ENCODE measurements at places on chromosomes 5 and 9.

DNA sequence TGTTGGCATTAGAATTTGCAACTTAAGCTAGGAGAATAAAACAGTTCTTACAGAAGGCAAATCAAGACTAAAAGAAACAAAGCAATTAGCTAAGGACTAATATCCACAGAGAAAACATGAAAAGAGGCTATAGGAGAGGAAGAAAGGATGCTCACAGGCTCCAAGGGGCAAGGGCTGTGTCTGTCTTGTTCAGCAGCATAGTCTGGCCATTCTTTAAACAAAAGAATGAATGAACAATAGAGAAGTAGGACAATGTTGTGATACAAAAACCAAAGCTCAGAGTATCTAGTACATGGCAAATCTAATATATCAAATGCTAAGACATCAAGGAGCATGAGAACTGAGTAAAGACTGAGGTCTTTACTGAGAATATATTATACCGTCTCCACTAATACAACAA lies 39.5 kb downstream of the PLPP1 start:
- no peak for DNase-seq

DNA sequence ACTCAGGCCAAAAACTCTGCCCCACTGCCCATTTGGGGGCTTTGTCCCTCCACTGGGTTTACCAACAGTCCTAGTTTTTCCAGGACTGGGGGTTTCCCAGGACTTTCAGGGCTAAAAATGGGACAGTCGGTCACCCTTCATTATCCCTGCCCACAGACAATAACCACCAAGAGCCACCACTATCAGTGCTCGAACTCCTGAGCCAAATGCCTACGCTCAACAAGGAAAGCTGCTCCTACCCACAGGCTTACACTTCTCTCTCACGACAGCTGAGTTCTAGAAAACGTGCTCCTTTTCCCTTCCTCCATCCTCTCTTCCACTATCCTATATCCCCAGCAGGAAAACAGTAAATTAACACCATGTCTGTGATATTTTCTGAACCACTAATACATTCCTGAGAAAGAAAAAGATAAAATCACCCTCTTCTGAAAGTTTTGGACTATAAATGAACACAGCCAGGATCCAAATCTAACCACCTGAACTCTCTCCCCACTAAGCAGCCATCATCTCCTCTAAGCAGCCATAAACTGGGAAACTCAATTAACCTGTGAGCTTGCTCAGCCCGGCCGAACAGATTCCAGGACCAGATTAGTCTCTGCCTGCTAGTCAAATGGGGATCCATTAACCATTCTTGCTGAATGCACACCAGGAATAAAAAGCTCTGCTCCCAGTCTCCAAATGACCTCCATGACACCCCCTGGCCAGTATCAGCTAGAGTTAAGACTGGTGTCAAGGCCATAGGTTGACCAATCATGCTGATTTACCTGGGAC lies 41.8 kb downstream of the KLHL3 start:
- DNase-seq: no peak

DNA sequence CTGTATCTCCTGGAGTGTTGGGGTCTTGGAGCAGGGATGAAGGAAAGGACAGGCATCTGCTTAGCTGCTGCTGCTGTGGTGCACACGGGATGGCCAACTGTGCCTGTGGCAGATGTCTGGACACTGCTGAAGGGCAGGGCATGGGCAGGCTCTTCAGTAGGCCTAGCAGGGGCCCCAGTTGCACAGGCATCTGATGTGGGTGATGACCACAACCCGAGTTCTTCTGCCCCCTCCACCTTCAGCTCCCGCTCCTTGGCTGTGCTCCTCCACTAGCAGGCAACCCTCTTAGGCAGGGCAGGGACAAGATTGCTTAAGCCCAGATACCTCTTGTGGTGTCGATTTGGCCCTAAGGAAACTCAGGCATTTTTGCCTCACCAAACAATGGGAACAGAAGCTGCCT lies 9.0 kb upstream of the MEGF10 start:
- no peak for DNase-seq

GRCh38 chr5:168286386-168286785 lies 5.1 kb upstream of the WWC1 start:
- DNase-seq: no peak

- DNase-seq: no peak
Observed at GRCh38 chr9:72154468-72155285, 5.4 kb downstream of the GDA start.

DNA sequence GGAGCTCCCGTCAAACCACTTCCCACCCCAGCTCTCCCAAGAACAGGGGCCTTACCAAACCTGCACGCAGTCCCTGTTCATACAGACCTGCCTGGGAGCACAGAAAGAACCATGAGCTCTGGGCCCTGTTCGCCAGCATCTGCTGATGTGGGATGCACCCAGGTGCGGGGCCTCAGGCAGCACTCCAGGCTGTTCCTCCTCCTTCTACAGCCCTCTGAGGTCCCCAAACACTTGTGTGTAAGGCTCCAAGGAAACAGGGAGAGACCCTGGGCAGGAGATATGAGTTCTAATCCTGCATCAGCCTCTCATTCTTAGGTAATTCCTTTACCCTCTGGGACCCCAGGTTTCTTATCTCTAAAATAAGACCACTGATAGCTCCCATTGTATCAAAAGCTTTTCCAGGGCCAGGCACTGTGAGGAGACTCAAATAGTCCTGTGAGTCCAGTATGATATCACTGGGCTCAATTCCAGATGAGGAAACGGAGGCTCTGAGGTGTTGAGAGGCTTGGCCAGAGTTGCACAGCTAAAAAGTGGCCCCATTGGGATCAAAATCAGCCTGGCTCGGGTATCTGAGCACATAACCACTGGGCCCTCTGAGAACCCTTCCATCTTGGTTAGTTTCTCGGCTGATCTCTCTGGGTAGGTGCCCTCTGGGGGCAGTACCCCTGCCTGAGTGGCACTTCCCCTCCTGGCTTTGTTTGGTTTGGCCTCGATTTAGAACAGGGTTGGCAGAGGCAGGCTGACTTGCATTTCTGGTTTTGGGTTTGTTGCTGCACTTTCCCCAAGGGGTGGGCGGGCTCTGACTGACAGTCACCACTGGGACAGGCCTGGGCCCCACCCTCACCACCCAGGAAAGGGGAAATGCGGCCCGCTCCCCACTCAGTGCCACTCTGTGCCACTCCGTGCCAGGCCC lies 116.8 kb downstream of the RGS3 start:
- no peak for DNase-seq

GRCh38 chr9:37432020-37432419 lies 9.5 kb downstream of the GRHPR start:
- DNase-seq: no peak

- DNase-seq: no peak
Observed at GRCh38 chr5:83357621-83358231, 113.8 kb upstream of the VCAN start.

- DNase-seq: no peak
Observed at GRCh38 chr9:92738661-92739081, 26.0 kb downstream of the BICD2 start.

GRCh38 chr9:99807276-99807852 lies 14.3 kb upstream of the NR4A3 start:
- DNase-seq: no peak

DNA sequence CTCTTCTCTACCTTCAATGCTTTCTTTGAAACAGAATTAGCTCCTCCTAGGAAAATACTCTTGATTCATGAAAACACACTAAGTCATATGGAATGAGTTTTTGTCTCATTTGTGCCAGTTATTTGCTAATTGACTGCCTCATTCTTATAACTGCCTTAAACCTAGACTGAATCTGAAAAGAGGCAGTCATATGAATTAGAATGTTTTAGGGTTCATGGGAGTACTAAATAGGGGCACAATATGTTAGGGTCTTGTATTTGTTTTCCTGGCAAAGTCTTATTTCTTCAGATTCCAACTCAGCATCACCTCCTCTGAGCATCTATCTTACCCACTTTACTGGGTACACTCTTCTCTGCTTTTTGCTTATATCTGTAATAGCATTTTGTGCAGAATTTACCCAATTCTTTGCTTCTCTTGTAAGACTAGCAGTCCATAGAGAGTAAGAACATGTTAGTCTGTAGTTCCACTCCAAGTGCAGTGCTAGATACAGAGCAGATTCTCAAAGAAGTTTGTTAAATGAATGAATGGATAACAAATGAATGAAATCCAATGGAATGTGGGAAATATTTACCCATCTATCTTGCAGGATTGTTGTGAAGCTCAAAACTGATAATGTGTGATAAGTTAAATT lies 43.9 kb upstream of the ALDH1A1 start:
- DNase-seq: no peak

- no peak for DNase-seq
Observed at GRCh38 chr5:96214442-96215197, 218.4 kb downstream of the PCSK1 start.

GRCh38 chr5:173056783-173057061 lies 570 bp downstream of the CREBRF start:
- no peak for DNase-seq

DNA sequence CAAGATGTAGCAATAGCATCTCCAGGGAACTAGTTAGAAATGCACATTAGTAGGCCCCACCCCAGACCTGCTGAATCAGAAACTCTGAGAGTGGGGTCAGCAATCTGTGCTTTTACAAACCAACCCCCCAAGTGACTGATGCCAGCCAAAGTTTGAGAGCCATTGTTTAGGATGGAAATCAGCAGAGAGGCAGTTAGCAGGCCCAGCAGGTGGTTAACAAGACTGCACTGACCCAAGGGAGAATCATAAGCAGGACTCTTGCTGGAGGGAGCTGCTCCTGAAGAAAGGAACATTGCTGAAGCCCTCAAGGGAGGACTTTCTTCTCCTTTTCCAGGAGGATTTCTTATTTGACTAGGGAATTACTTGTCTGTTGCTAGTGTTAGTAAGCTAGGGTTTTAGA lies 74.2 kb upstream of the SLC12A2 start:
- no peak for DNase-seq

- DNase-seq: no peak
Observed at GRCh38 chr5:11048760-11049159, 287.7 kb upstream of the DAP start.

DNA sequence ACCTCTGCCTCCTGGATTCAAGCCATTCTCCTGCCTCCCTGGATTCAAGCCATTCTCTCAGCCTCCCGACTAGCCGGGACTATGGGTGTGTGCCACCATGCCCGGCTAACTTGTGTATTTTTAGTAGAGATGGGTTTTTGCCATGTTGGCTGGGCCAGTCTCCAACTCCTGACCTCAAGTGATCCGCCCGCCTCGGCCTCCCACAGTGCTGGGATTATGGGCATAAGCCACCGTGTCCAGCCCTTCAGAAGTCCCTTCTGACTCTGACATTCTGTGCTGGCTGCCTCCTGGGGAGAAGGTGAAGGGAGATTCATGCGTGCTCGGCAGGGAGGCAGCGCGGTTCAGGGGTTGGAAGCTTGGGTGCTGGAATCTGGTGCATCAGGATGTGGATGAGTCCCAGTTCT lies 28.8 kb downstream of the PRRX2 start:
- DNase-seq: no peak

- no peak for DNase-seq
Observed at GRCh38 chr5:79448336-79448735, 65.6 kb downstream of the HOMER1 start.

DNA sequence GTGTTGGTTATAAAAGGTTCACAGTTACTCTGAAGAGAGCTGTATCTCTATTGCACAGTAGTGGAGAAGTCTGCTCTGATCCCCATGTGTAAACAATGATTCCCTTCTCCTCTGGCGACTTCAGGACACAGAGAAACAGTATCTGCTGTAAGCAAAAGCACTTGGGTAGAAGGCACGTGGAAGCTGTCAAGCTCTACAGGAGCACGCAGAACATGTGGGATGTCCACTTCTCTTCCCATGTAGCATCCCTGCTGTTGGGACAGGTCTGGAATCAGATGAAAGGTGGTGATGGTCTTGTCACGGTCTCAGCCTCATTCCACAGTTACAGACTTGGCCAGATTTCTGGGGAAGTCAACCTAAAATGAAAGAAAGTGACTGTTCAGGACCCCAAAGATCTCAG lies 9.4 kb upstream of the MAPK9 start:
- DNase-seq: no peak

DNA sequence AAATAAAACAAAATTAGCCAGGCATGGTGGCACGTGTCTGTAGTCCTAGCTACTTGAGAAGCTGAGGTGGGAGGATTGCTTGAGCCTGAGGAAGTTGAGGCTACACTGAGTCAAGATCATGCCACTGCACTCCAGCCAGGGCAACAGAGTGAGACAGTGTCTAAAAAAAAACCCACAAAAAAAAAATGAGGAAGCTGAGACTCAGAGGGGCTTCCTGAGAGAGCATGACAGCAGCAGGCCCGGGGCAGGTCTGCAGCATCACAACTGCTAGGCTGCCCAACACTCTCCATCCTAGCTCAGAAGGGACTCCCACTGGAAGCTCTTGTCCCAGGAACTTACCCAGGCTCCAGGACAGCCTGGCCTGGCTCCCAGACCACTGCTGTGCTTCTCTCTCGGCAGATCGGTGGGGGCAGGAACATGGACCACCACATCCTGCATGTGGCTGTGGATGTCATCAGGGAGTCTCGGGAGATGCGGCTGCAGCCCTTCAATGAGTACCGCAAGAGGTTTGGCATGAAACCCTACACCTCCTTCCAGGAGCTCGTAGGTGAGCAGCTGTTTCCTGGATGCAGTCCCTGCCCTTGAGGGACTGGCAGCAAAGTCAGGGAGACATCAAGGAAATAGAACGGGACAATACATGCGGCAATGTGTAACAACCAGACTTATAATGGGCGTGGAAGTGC lies 19.1 kb downstream of the PTGS1 start:
- DNase-seq: no peak

GRCh38 chr9:32395510-32396216 lies 11.2 kb downstream of the ACO1 start:
- no peak for DNase-seq

DNA sequence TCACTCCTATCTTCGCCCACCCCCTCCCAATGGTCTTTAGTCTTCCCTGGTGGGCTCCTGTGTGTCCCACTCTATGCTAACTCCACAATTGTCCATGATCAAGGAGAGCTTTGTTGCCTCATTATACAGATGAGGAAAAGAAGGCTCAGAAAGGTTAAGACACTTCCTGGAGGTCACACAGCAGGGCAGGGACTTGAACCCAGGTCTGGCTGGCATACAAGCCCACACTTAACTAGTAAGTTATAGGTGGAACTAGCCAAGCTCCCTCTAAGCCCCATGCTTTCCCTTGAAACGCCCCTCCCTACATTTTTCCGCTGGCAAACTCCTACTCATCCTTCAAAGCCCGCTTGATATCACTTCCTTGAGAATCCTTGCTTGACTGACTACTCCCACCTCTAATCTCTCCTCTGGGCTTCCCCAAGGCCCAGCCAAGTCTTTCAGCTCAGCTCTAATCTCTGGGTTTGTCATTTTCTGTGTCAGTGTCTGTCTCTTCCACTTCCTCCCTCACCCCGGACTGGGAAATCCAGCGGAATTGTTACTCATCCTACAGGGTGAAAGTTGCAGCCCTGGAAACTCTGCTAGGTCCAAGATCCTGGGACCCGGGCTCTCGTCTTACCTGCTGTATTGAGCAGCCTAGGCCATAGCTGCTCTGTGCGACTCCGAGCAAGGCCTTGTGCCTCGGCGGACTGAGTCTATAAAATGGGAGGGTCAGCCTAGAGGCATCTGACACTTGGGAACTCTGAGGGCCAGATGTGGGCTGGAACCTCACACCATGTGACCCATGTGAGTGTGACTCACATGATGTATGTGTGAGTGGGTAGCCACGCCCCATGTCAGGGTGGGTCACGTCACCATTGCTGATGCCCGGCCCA lies 144.5 kb downstream of the GAPVD1 start:
- DNase-seq: no peak

Measured in NCI-H446 treated with DMSO at 0.1 percent for 48 hours (cell line).